ENCODE measurements at places on chromosomes 16 and 17. TPM values are rescaled to one million over a fixed set of nuclear protein-coding genes. Genes with fewer than 3 reads are reported as not detected.

DNA sequence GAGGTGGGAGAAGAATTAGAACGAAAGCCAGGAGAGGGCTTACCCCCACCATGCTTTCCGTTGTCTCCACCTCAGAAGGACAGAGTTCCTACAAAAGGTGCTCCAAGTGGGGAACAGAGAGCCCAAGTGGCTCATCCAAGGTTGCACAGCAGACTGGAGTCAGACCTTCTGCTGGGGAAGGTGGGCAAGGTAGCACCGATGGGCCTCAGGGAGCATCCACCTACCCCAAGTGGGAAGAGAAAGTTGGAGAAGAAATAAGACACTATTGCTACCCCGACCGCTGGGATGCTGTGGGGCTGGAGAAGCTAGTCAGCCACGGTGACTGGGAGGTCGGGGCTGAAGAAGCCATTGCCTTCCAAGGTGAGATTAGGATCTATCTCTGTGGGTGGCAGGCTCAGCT lies 21.5 kb downstream of the UNC119 start:
- H3K27me3 ChIP-seq: no peaks in the 10 kb centered on the region
- no peak overlapping the region for H3K27ac ChIP-seq
- no peaks in the 10 kb centered on the region for H3K4me1 ChIP-seq

DNA sequence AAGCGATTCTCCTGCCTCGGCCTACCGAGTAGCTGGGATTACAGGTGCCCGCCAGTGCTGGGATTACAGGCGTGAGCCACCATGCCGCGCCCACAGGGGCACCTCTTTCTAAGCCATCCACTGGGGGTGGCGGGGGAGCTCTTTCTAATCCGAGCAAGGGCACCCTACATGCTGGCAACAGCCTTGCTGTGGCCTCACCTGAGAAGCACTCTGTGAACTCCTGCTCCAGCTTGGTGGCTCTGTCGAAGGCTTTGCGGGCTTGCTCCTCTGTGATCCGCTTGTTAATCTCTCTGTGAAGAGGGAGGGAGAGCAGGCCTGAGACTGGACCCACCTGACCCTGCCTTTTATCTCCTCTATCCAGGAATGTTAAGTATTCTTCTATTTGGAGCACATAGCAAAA lies 11.9 kb upstream of the ASGR1 start:
- H3K27ac ChIP-seq: no peak overlapping the region
- no peaks in the 10 kb centered on the region for H3K27me3 ChIP-seq

GRCh38 chr17:58277802-58278595 lies 2.7 kb downstream of the MPO start:
- no peaks in the 10 kb centered on the region for H3K36me3 ChIP-seq
- H3K4me3 ChIP-seq: no peak overlapping the region
- H3K27me3 ChIP-seq: no peaks in the 10 kb centered on the region
- H3K4me1 ChIP-seq: peaks cover 9% of the 10 kb centered on the region

GRCh38 chr17:68197997-68198930 lies 49.6 kb upstream of the AMZ2 start:
- peaks cover 38% of the 10 kb centered on the region for H3K27me3 ChIP-seq
- peaks cover 56% of the 10 kb centered on the region for H3K4me1 ChIP-seq
- no peaks in the 10 kb centered on the region for H3K36me3 ChIP-seq
- DNase-seq: no peak

- no peak overlapping the region for H3K27ac ChIP-seq
- DNase-seq: no peak
- H3K27me3 ChIP-seq: no peaks in the 10 kb centered on the region
- no peak overlapping the region for H3K4me3 ChIP-seq
Measured at GRCh38 chr17:36092230-36092629, 2.3 kb upstream of the CCL3 start.

DNA sequence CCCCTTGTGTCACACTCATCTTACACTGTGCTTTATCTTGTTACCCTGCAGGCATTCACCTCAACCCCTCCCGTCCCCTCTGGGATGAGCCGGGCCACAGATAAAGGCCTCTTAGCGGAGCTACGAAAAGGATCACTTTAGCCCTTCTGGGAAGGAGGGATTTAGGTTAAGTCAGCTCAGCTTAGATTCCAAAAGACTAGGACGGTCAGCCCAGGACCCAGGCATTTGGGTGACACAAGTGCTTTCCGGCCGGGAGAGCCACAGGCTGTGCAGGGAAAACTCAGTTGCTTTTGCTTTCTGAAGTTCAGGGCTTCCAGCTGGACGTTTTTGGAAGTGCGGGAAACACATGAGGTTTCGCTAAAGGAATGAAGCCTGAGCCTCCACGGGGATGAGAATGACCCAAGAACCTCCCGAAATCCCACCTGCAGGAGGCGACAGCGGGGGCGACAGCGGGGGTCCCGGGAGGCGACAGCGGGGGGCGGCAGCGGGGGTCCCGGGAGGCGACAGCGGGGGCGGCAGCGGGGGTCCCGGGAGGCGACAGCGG lies 11.6 kb upstream of the METRNL start:
- H3K27ac ChIP-seq: no peak overlapping the region
- H3K36me3 ChIP-seq: no peaks in the 10 kb centered on the region
- no peaks in the 10 kb centered on the region for H3K27me3 ChIP-seq
- no peak for DNase-seq

- peaks cover 13% of the 10 kb centered on the region for H3K4me1 ChIP-seq
- peak overlapping the region; percentile 60 for H3K27ac ChIP-seq
- DNase-seq: peak; percentile 86
- H3K36me3 ChIP-seq: peaks cover 58% of the 10 kb centered on the region
Measured at GRCh38 chr16:50313596-50314478, 47.5 kb downstream of the ADCY7 start.

CDC6 gene
- 0.44 TPM for total RNA-seq

CBX8 gene
- total RNA-seq: 2.7 TPM

RAB11FIP4 gene
- 7.2 TPM for total RNA-seq

B4GALNT2 gene
- not detected for total RNA-seq

TOP2A gene
- 3.7 TPM for total RNA-seq

CCL16 gene
- not detected for total RNA-seq
